ENCODE measurements at places on chromosomes 7 and 10.

GRCh38 chr7:33143996-33144718 lies 14.8 kb downstream of the BBS9 start:
- no peak for DNase-seq

DNA sequence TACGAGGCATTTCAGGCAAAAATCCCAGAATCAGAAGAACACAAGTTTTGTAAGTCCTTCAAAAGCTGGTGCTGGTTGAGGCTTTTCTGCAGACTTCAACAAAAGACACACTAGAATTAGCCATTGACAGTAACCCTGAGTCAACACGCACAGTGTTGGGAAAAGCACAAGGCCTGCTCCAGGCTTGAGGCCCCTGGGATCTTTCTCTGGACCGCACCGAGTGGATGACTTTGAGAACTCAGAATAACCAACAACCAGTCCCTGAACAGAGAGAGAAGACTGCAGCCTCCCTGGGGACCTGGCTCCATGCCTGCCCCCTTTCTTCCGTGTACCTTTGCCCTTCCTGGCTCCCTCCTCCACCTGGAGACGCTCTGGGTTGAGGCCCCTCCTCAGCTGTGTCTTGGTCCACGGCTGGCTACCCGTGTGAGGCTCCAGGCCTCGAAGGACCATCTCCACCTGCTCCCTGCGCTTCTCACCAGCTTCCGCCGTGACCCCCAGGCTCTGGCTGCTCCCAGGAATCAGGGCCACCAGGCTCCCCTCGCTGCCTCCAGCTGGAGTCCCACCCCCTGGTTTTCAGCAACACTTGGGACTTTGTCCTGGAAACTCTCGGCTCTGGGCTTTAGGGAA lies 28.4 kb downstream of the DIP2C start:
- DNase-seq = no peak

GRCh38 chr10:44982114-44982460 lies 3.5 kb upstream of the DEPP1 start:
- DNase-seq = no peak

DNA sequence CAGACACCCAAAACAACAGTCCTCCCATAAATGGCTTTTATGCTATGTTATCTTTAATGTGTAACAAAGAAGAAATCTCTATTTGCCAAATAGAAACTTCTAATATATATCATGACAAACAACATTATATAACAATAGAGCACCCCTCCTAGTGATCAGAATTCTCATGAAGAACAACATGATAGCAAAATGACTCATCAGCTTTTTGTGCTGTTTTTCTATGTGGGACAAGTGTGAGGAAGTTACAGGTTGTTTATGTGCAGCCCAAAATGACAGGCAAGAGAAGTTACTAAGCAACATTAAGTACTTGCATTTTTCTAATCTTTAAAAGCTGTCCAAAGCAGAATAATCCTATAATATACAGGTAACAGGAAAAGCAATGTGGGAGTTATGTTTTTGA lies 7.7 kb downstream of the DGKB start:
- no peak for DNase-seq

DNA sequence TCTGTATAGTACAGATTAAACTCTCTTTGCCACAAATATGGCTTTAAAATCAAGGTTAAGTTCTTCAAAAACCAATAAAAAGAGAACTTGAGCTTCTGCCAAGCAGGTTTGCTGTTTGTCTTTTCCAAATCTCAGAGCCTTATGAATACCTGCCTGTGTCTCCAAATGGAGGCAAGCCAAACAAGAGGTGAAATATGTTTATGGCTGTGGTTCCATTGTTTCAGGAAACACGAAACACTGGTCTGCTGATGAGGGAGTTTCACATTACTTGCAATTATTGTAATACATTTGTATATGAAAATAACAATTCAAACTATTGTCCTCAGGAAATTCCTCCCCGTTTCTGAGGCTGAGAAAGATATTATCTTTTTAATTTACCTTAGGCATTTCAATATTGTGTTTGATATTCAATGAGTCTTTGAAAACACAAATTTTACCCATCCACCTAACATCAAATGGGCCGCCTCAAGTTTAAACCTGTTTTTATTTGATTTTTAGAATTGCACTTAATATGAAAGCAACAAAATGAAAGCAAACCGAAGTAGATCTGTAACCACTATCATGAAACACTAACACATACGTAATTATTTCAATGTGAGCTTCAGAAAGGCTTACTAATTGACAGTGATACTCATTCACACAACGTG lies 359.3 kb downstream of the HGF start:
- no peak for DNase-seq
